Fibroblast of skin of right quadriceps (primary cell): ENCODE measurements at places on chromosomes 4 and X.

GRCh38 chr4:149765630-149766029 is 50.0 kb downstream of the IQCM start:
- peak; percentile 90 for DNase-seq

- no peak for DNase-seq
Measured at GRCh38 chrX:66602381-66602938, 36.4 kb downstream of the EDA2R start.

DNA sequence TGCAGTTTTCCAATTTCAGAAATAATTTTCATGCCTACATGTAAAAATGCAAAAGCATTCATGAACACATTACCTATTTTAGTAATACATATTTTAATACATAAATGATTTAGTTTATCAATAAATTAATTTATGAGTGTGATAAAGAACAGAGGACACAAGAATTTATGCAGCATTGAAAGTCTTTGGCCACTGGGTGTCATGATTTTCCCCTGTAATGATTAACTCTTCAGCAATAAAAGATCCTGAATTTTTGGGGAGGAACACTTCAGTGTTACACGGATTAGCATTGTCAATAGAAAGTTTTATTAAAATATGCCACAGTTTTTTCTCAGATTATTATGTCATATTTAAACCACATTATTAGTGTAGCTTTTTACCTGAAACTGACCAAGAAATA is 8.6 kb upstream of the VCX2 start:
- DNase-seq: no peak

- DNase-seq: no peak
Measured at GRCh38 chr4:74999714-75000309, 66.9 kb downstream of the PARM1 start.

DNA sequence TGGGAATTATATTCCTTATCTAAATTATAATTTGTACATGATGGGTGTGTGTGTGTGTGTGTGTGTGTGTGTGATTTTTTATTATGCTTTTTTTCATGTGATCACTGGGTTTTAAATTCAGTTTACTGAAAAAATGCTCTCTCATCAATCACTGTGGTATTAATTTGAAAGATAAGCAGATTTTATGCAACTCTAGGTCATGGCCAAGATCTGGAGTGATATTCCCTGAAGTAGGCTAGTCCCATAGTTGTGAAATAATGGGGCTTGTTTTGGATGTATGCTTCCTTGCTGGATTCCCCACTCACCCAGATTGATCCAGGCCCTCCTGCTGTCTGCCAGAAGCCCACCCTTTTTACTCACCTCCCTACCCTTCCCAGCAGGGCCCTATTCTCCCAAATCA is 22.0 kb upstream of the PGRMC2 start:
- DNase-seq: no peak
